ENCODE measurements at places on chromosomes 11 and 22.

DNA sequence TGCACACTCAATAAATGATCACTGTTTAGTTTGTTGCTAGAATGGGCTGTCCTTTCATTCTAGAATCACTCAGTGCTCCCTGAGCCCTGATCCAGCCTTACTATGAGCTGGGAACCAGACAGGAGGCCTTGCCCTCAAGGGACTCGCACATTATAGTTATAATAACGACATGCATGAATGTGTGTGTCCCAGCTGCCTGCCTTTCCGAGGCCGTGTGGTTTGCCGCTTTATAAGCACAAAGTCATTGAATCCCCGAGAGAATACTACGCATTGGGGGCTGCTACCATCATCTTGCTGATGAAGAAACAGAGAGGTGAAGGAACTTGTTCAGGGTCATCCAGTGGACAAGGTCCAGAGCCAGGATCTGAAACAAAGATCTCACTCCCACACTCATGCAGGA is 75.7 kb downstream of the NFAM1 start:
- no peak for DNase-seq

- no peak for DNase-seq
Observed at GRCh38 chr11:96763244-96763643, 373.4 kb downstream of the JRKL start.

- DNase-seq: peak; percentile 91
Observed at GRCh38 chr11:2912498-2912897, 16.7 kb downstream of the PHLDA2 start.

DNA sequence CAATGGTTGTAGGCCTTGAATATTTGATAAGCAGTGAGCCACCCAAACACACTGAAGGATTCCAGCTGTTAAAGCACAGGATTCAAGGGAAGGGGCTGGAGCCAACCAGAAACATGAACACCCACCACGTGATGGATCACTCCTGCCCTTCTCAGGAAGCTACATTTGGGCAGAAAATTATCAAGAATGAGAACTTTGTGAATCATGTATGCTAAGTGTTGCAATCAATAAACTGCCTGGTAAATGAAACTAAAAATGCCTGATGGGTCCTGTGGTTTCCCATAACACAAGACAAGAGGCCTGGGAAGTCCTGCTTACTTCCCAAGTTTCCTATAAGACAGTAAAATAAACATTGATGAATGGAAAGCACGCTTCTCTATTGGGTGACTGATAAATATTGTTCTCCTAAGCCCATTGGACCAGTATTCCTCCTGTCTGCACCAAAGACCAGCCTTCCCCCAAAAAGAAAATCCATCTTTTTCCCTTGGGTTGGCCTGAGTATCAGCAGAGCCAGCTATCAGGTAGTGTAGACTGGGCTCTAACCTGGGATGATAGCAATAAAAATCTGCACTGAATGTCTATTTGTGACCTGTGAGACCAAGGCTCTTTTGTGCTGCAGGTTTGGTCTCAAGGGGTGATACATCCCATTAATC is 98.4 kb downstream of the CCDC83 start:
- DNase-seq: no peak

GRCh38 chr11:83159902-83160865 is 3.3 kb downstream of the PCF11 start:
- DNase-seq: no peak

DNA sequence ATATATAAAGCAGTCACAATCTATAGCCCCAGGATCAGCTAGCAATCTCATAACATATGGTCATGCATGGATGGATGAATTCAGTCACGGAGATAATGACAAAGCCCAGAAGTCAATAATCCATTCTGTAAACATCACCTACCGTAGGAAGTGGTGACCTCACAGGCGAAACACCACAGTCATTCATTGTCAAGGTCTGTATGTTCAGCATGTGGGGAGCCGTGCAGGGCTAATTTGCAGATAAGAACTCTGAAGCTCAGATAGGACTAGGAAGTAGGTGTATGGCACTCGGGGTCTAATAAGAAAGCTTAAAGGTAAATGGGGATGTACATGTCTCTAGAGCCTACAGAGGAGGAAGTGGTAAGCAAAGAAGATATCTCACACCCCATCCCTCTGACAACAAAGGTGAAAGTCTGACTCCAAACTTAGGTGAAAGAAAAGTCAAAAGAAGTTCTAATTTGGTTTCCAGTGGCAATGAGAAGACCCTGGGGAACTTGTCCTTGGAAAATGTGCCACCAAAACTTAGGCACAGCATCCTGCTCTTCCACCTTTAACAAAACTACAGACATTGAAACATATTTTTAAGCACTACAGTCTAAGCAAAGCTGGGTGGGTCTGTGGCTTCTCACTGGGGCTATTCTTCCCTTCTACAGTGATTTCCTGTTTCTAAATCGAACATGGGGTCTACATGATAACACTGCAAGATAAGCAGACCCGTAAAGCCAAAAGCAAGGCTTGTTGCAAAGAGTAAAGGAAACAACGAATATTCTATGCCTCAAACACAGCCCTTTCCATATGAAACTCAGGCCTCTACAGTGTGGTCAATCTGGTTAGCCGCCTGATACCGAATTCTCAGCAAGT is 5.2 kb downstream of the CRTAM start:
- peak; percentile 73 for DNase-seq

DNA sequence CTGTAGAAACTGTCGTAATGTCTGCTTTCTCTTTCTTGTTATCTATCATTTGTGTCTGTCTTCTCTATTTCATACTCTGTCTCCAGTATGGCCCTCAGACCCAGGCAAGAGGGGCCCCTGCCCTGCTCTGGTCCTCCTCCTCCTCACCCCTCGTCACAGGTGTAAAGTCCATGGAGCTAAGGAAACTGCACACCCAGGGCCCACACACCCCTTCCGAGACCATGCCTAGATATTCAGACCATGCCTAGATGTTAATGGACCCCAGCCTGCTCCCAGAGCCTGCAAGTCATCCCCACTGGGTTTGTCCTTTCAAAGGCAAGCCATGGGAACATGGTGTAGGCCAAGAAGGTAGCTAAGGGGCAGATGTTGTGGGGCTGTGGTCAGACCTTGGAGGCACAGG is 24.1 kb upstream of the ANO1 start:
- no peak for DNase-seq

- DNase-seq: no peak
Observed at GRCh38 chr11:69486773-69487291, 5.4 kb downstream of the LINC01488 start.

DNA sequence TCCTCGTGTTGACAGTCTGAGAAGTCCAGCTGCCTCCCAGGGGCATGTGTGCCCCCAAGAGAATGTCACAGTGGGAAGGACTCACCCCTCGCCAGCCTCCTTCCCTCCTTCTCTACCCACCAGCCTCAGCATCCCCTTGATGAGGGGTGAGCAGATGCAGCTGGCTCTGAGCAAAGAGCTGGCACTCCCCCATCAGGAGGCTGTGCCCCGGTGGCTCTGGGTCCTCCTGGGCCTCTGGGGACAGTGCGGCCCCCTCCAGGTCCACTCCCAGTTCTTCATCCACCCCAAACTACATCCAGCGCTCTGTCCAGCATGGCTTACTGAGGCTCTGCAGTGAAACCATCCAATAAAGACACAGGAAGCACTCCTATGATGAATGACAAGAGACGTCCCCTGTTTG is 210.4 kb downstream of the BRD1 start:
- DNase-seq: no peak

GRCh38 chr22:45702981-45703380 is 31.3 kb downstream of the ATXN10 start:
- no peak for DNase-seq

DNA sequence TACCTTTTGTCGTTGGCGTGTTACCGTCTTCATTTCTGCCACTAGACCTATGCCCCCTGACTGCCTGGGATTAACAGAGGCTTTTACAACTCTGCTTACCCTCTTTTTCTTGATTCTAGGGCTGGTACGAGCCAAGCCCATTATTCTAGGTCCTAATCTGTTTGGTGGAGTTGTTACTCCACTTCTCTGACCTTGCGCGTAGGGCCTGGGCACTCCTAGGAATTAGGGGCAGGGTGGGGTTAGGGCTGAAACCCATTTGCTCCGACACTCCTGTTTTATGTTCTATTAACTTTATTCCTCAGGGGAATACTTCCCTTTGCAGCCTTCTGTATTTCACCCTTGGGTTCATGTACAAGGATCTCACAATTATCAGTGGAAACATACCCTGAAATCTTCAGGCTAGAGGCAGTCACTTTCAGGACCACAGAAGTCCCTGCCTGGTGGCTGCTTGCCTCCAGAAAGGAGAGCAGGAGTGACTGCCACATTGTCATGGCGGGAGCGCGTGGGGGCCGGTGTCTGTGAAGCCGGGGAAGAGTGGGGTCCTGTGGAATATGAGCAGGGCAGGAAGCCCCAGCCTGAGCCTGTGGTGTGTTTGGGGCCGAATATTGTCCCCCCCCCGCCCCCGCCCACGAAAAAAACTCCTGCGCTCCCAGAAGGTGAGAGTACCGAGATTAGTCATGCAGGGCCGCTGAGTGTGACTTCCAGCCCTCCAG is 731 bp upstream of the SLC37A2 start:
- DNase-seq: no peak

DNA sequence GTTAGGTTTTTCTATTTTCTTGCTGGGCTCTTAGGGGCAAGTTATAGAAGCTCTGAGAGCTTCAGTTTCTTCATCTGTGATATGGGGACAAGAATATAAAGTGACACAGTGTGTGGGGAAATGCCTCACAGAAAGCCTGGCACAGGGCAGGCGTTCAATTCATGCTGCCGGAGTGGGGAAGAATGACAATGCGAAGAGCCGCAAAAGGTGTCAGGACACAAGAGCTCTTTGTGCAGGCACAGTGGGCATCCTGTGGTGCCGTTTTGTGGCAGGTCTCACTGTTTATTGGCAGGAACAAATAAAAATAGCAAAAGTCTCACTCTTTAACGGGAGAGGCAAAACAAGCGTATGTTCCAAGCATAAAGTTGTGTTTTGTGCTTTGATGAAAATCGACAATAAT is 112.1 kb downstream of the TIMP3 start:
- no peak for DNase-seq

- DNase-seq: no peak
Observed at GRCh38 chr11:96778272-96778671, 388.5 kb downstream of the JRKL start.

GRCh38 chr11:106389101-106389500 is 311.6 kb downstream of the AASDHPPT start:
- no peak for DNase-seq

DNA sequence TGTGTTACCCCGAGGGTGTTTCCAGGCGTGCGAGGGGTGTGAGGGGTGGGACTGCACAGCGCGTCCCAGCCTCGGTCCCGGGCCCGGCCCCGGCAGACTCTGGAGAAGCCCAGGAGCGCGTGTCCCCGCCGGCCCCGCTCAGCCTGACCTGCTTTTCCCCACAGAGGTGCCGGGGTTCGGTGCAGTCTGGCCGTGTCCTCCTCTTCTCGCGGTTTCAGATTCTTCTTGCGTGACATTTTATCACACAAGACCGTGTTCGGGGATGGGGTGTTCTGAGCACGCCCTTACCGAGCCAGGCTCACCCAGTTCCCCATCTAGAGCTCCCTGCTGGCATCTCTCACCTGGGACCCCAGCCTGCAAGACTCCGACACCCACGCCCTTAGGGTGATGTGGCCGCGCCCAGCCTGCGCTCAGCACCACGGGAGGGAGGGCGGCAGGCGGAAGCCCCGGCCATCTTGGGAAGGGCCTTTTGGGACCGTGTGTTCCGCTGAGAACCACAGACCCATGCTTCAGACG is 775.6 kb downstream of the BRD1 start:
- DNase-seq: peak; percentile 84

DNA sequence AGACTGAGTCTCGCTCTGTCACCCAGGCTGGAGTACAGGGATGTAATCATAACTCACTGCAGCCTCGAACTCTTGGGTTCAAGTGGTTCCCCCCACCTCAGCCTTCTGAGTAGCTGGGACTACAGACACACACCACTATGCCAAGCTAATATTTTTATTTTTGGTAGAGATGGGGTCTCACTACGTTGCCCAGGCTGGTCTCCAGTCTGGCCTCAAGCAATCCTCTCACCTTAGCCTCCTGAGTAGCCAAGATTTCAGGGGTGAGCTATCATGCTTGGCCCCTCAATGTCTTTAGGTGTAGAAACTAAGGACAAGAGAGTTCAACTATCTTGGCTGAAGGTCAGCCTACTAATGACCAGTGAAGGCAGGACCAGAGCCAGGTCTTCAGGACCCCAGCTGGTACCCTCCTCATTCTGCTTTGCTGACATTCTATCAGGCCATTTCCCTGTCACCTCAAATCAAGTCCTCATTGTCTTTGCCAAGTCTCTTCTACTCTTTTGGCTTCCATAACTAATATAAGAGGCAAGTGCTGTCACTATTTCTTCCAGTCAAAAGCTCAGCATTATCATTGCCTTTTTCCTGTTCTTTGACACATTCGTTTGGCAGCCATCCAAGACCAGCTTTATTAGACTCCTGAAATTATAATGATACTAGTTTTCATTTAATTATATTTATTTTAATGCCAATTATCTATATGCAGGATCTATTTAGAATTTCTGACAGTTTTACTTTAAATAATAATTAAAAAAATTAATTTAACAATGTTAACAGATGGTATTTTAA is 264.2 kb upstream of the PITPNB start:
- DNase-seq: no peak

DNA sequence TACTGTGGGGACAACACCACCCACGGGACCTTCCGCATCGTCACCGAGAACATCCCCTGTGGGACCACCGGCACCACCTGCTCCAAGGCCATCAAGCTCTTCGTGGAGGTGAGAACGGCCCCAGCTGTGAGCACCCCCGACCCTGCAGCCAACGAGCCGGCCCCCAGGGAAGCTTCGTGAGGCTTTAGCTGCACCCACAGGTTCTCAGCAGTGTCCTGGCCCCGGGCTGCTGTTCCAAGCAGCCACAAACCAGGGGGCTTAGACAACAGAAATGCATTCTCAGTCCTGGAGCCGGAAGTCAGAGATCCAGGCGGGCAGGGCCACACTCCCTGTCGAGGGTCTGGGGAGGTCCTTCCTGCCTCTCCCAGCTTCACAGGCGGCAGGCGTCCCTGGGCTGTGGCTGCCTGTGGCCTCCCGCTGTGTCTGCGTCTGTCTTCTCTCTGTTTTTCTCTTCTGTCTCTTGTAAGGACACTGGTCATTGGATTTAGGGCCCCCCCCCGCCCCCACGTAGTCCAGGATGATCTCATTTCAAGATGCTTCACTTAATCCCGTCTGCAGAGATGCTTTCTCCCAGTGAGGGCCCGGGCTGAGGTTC is 12.5 kb downstream of the MUC5B start:
- peak; percentile 49 for DNase-seq

- DNase-seq: no peak
Observed at GRCh38 chr11:22764735-22765134, 64.9 kb downstream of the SVIP start.

GRCh38 chr11:61054927-61055562 is 47.2 kb upstream of the CD5 start:
- peak; percentile 25 for DNase-seq

GRCh38 chr11:11592146-11592684 is 29.6 kb downstream of the GALNT18 start:
- DNase-seq: no peak
